ENCODE measurements at places on chromosomes 13 and 19.

GRCh38 chr13:109569958-109570711 lies 216.2 kb downstream of the IRS2 start:
- DNase-seq: peak; percentile 1

- no peak for DNase-seq
Observed at GRCh38 chr13:78958006-78958405, 299.1 kb upstream of the OBI1 start.

- DNase-seq: no peak
Observed at GRCh38 chr13:108575430-108575829, 54.0 kb upstream of the MYO16 start.

DNA sequence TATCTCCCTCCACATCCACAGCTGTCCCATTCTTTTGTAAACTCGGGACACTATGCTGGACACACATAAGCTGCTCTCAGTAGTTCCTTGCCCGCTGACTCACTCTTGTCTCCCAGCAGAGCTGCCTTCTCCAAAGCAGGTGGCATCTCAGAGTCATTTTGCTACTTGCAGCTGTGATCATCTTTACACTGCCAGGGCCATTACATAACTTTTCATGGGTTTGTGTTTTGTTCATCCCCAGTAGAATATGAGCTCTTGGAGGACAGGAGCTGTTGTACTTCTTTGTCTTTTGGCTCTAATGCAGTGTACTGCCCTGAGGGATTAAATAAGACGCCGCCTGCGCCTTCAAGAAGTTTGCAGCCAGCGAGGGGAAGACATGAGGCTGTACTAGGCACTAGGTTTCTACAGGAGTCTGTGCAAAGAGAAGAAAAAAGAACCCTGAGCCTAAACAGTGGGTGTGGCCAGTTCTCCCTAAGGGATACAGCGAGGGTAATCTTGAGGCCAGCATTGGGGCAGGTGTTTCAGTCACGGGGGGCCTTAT lies 40.8 kb upstream of the GPR183 start:
- no peak for DNase-seq

GRCh38 chr13:52738719-52739467 lies 727 bp downstream of the CNMD start:
- DNase-seq: peak; percentile 1
